ENCODE measurements at places on chromosomes 2 and 18. TPM values are rescaled to one million over a fixed set of nuclear protein-coding genes. Genes with fewer than 3 reads are reported as not detected.

The ADD2 gene
- total RNA-seq, result 385 TPM

The CNGA3 gene
- 2.5 TPM for total RNA-seq

The G6PC2 gene
- total RNA-seq, result not detected

The ERMN gene
- under 0.01 TPM for total RNA-seq

The COL4A4 gene
- 0.74 TPM for total RNA-seq

Data from temporal lobe (tissue), 4 donors.